ENCODE measurements at places on chromosomes 12 and 14. TPM values are rescaled to one million over a fixed set of nuclear protein-coding genes. Genes with fewer than 3 reads are reported as not detected.

Gene NFATC4
- polyA plus RNA-seq: 2.2 TPM

GRCh38 chr14:103870891-103871595 is 23.7 kb upstream of the PPP1R13B start:
- DNase-seq: no peak

GRCh38 chr12:8712572-8712971 is 14.8 kb downstream of the RIMKLB start:
- no peak for DNase-seq

Gene RHEBL1
- 0.31 TPM for polyA plus RNA-seq

Gene ERP27
- polyA plus RNA-seq: 0.18 TPM

DNA sequence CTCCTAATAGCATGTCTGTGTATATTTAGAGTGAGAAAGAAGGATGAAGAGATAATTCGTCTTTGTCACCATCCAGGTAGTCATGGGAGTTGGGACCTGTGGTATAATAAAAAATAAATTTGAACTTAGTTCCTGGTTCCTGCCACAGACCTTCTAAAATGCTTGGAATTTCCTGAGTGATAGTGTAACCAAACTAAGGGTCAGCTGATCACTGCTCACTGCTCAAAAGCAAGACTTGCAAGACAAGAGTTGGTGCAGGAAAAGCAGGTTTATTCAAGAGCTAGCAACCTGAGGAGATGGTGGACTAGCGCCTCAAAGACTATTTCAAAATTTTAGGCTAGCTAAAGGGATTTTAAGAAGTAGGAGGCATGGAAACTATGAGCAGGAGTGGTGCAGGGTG is 19.1 kb downstream of the ANG start:
- DNase-seq: no peak

Gene OVCH1
- not detected for polyA plus RNA-seq

DNA sequence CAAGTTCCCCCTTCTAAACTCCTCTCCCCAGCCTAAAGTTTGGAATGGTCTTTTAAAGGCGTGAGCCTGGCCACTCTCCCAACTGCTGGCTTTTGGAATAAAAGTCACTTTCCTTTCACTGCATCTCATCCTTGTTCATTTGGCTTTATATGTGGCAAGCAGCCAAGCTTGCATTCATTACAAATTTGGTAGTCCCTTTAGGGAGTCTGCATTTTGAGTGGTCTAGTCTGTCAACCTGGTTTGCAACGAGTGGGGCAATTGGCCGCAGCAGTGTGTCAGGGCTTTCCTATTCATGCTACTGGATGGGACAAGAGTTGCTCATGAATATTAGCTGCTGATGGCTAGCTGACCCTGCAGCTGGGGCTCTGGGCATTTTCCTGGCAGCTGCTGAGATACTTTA is 57.0 kb downstream of the CATSPERB start:
- DNase-seq: no peak

DNA sequence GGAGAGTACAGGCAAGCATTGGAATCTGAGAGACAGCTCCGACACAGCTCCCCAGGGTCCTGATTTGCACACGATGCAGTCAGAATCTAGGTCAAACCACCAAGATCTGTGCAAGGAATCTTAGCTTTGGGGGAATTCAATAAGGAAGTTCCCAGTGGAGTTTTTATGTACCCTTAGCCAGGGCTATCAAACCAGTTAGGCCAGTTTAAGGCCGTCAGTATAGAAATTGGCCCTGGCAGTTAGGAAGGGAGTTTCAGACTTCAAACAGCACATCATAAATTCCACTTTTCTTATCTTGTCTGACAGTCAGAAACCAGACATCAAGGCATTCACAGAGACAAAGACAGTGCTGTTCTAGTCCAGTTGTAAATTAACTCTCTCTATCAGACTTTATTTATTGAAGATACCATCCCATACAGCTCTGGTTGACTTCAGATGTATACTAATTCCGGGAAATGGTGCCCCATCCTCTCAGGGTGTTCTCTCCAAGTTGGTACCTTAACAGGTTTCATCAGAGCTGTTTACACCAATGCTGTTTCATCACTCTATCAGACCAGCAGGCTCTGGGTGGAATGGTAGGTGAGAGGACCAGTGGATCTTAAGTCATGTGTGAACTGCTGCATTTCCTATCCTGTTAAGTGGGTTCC is 157.5 kb upstream of the ATF7IP start:
- DNase-seq: no peak

- no peak for DNase-seq
These were observed 12.4 kb downstream of the FAM181A start for GRCh38 chr14:93939304-93940229.

DNA sequence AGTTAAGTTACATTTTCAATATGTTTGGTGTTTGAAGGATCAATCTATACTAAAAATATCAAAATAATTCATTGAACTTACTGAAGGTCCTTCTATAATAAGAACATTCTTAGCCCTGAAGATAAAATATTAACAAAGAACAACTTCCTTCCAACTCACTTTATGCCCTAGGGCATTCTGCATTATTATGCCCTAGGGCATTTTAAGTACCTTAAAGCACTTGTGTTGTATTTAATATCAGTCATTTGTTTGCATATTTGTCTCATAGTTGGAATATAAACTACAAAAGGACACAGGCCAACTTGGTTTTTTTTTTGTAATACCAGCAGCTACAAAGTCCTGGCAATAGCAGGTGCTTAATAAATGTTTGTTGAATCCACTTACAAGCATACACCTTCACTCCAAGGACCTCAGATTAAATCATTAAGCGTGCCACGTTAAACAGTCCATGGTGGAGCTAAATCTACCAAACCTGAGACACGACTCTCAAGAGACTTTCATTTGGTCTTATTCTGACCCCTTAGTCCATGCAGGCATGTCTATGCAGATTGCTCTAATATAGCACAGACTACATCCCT is 50.7 kb downstream of the EPS8 start:
- no peak for DNase-seq

DNA sequence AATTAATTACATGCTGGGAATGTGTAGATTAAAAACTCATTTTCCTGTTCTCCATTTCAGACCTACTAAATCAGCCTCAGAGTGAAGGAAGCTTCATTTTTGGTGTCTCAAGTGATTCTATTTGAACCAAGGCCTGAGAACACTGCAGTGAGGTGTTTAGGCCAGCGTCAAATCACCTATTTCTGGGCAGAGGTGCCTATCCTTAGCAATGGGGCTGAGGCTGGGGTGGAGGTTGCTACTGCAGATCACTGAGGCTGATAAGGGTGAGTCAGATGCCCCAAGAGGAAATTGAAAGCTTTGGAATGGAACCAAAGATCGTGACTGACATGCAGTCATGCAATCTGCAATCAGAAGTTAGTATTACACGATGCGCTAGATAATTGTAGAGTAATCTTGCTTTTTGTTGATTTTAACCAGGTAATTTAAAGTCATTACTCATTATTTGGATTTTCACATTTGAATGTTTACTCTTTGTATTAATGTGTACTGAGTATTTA is 4.4 kb downstream of the TXNRD1 start:
- peak; percentile 97 for DNase-seq

Gene FOXM1
- 26.9 TPM for polyA plus RNA-seq

Gene MYO1H
- not detected for polyA plus RNA-seq

DNA sequence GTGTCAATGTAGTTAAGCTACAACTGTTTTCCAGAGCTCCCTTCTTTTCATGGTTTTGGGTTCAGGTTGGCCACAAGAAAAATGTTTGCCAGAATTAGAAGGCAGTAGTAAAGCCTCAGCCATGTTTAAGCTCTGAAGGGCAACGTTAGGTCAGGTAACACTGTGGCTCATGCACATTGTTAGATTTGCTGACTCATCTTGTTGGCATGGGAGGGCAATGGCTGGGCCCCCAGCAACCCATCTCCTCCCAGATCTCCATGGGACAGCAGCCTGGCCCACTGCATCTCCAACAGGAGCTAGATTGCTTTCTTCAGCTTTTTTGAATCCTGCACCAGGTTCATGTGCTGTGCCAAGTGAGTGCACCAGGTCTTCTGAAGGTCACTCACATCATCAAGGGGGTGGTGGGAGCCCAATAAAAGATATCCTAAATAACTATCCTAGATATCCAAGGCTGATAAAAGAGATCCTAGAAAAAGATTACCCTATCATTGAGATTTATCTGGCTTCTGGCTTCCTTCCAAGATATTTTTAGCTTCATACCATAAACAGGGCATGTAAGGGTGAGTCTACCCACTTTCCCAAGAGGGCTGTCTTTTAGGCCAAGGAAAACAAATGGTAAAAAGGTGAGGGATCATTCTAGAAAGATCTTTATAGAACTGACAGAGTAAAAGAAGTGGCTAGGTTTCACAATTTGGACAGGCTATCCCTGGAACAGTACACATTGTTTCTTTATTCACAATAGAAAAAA is 28.9 kb downstream of the PTGER2 start:
- DNase-seq: no peak

- DNase-seq: no peak
These were observed 201.6 kb upstream of the NAV3 start for GRCh38 chr12:77629141-77629540.

Gene KCNA1
- polyA plus RNA-seq: not detected

Gene WBP11
- polyA plus RNA-seq: 13.1 TPM

Gene SERPINA12
- polyA plus RNA-seq: 0.04 TPM

Gene LRP1-AS
- polyA plus RNA-seq: not detected

Gene ALX1
- polyA plus RNA-seq: not detected

Gene WDR89
- polyA plus RNA-seq: 14.3 TPM

- no peak for DNase-seq
These were observed 13.5 kb downstream of the C14orf132 start for GRCh38 chr14:96052541-96053247.

- no peak for DNase-seq
These were observed 72.8 kb upstream of the NPAS3 start for GRCh38 chr14:32865827-32866376.

DNA sequence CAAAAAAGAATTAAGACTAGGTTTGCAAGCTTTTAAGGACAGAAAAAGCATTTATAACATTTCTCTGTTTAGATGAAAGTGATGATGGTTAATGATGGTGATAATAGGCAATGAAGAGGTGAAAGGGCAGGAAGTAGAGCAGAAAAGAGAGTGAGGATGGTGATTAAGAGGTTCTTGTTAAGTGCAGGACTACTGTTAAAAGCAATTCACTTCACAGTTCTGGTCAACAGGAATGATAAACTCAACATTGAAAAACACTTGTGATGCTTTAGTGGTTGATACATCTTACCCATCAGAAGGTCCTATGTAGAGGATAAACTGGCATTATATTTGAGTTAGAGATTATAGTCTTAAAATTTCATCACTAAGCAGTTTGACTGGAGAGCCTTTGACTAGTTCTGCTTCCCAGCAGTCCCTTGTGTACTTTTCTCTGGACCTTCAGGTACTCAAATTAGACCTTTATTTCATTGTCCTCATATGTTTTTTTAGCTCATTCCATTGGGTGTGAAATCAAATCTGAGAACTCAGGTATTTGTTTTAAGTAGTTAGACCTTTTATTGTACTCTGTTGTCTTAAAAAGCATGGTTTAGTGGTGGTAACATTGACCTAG is 10.9 kb downstream of the RAP1B start:
- DNase-seq: no peak

DNA sequence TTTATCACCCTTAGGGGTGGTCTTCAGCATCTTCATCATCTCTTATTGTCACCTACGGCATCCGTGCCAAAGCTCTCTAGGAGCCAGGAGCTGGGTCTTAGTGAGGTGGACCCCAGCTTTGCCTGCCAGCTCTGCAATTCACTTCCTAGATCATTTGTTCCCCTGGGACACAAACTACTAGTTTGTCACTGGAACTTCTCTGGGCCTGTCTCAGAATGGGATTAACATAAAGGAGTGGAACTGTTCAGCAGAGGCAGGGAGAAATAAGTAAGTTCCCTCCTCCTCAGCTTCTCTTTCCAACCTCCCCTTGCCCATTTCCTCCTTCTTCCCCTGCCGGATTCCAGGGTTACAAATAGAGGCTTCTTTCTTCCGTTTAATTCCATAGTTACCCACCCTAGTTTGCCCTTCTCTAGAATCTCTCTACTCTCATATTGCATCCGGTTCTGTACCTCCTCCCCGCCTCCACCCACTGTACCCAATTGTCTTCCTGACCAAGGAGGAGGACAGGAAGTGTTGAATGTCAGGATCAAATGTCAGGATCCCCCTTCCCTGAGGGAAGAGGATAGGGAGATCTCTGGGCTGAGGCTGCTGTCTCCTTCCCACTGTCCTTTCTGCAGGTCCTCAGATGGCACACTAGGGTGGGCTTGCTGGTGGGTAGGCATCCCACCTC is 25.0 kb downstream of the LARP4 start:
- no peak for DNase-seq
